ENCODE measurements at places on chromosomes 12 and 14. TPM values are rescaled to one million over a fixed set of nuclear protein-coding genes. Genes with fewer than 3 reads are reported as not detected.

The OASL gene
- total RNA-seq: 0.08 TPM

The AICDA gene
- total RNA-seq: not detected

The CLEC1A gene
- total RNA-seq: 0.13 TPM

The BIN2 gene
- total RNA-seq: not detected

The TCL1B gene
- not detected for total RNA-seq

The GALNT16 gene
- total RNA-seq: 1.0 TPM

The KCNJ8 gene
- 3.2 TPM for total RNA-seq

The A2ML1 gene
- total RNA-seq: not detected

The SLC35E3 gene
- 1.4 TPM for total RNA-seq

The TBX5 gene
- total RNA-seq: 101 TPM

The FOXG1 gene
- not detected for total RNA-seq

The ANKLE2 gene
- 31.9 TPM for total RNA-seq

The ITGA7 gene
- 5.3 TPM for total RNA-seq

The XPOT gene
- 84.2 TPM for total RNA-seq

The SLC41A2 gene
- 17.5 TPM for total RNA-seq

The WSCD2 gene
- not detected for total RNA-seq

The ARHGAP9 gene
- 2.2 TPM for total RNA-seq

The PLA2G1B gene
- total RNA-seq: not detected

The CAPZA3 gene
- total RNA-seq: not detected

The SDR9C7 gene
- not detected for total RNA-seq

The ERC1 gene
- 21.1 TPM for total RNA-seq

The GPX2 gene
- not detected for total RNA-seq

The ANAPC5 gene
- 108 TPM for total RNA-seq

The CCNT1 gene
- 20.1 TPM for total RNA-seq

The IFI27 gene
- total RNA-seq: not detected

The PPP1R1A gene
- not detected for total RNA-seq

The DAO gene
- not detected for total RNA-seq

The CCDC88C gene
- 0.72 TPM for total RNA-seq

The HOXC6 gene
- total RNA-seq: 0.52 TPM

The TMEM121 gene
- total RNA-seq: 12.6 TPM

The FICD gene
- total RNA-seq: 5.7 TPM

The IL31 gene
- not detected for total RNA-seq

The CTSG gene
- not detected for total RNA-seq

The CD4 gene
- total RNA-seq: 11.2 TPM

The MORN3 gene
- total RNA-seq: under 0.01 TPM

The BMP4 gene
- total RNA-seq: 14.6 TPM

Measured in epithelial cell of alveolus of lung (primary cell).